ENCODE measurements at places on chromosomes 12 and 14.

- no peak for DNase-seq
Observed at GRCh38 chr12:46455648-46456352, 83.2 kb upstream of the SLC38A2 start.

GRCh38 chr14:68401855-68402254 is 391.0 kb downstream of the ZFP36L1 start:
- DNase-seq = no peak

DNA sequence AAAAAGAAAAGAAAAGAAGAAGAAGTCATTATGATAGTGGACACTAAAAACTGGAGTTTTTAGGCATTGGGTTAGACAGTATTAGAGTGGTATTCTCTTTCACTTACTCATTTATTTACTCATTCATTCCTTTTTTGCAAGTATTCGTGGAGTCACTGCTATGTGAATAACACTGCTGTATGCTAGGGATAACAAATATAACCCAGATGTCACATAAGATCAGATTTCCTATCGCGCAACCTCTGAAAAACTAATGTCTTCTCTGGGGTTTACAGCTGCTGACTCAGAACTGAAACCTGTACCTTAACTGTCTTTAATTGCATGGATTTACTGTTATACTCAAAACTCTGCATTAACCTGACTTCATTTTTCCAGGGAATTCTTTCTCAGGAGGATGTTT is 353.7 kb downstream of the LRIG3 start:
- no peak for DNase-seq

DNA sequence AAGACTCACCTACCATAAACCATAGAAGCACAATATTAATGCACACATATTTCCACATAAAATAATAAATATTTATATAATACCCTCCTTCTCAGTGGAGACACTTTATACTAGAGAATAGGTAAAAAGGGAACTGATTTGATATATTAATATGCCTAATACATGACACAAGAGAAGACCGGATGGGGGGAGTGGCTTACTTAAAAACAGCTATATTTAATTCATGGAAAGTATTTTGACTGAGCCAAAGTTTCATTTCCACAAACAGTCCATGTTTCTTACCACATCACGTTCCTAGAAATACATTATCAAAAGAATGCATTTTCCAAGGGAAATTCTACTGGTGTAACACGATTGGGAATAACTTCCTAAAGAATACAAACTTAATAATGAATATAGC is 63.4 kb downstream of the ITPR2 start:
- no peak for DNase-seq

DNA sequence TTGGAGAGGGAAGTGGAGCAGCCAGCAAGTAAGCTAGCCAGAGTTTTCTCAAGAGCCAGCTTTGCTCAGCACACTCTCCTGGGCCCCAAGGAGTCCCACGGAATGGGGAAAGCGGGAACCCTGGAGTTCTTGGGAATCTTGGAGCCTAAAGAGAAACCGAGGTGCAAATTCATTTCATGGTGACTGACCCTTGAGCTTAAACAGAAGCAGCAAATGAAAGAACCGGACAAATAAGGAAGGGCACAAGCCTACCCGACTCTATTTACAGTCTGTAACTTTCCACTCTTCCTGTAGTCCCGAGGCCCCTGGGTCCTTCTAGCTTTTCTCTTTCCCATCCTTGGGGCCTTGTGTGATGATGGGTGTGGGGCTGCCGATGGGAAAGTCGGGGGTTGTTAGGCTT is 18.1 kb upstream of the TIGAR start:
- no peak for DNase-seq

GRCh38 chr12:42482041-42482747 is 107.4 kb downstream of the PRICKLE1 start:
- DNase-seq = no peak

DNA sequence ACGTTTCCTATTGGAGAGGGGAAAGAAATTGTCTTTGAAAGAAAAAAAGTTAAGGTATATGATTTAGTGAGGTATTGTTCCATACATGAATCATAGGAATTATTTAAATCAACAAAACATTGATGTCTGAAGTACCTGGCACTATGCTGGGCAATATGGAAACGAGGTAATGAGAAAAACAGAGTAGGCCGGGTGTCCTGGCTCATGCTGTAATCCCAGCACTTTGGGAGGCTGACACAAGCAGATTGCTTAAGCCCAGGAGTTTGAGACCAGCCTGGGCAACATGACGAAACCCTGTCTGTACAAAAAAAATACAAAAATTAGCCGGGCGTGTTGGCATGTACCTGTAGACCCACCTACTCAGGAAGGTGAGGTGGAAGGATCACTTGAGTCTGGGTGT is 45.9 kb downstream of the AEBP2 start:
- no peak for DNase-seq

- DNase-seq = no peak
Observed at GRCh38 chr14:96614481-96614881, 112.3 kb downstream of the PAPOLA start.

- no peak for DNase-seq
Observed at GRCh38 chr12:47274760-47275159, 195.0 kb upstream of the AMIGO2 start.

GRCh38 chr12:125300249-125300648 is 235.0 kb downstream of the AACS start:
- DNase-seq = no peak

DNA sequence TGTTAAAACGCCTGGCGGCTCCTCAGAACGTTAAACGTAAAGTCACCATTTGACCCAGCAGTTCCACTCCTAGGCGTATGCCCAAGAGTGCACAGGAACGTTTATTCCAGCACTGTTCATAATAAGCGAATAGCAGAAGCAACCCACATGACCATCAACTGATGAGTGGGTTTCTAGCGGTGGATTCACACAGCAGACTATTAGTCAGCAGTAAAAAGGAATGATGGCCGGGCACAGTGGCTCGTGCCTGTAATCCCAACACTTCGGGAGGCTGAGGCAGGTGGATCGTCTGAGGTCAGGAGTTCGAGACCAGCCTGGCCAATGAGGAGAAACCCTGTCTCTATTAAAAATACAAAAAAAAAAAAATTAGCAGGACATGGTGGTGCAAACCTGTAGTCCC is 22.4 kb upstream of the FBRSL1 start:
- DNase-seq = no peak

DNA sequence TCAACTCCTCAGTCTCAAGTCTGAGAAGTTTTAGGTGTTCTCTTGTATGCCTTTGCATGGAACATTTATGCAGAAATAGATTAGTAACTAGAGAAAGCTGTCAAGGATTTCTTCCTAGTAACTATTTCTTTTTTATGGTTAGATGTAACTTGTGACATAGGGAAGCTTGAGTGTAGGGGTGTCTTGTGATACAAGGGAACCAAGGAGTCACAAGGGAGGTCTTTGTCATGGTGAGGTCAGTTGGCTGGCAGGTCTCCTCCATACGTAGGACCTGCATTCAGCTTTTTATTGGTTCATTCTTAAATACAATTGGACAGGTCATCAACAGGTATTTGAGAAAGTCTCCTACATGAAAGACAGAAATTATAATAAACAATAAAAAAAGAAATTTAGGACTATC is 394.0 kb upstream of the CCDC196 start:
- DNase-seq = no peak

- DNase-seq = no peak
Observed at GRCh38 chr14:68616221-68616902, 176.5 kb downstream of the ZFP36L1 start.

DNA sequence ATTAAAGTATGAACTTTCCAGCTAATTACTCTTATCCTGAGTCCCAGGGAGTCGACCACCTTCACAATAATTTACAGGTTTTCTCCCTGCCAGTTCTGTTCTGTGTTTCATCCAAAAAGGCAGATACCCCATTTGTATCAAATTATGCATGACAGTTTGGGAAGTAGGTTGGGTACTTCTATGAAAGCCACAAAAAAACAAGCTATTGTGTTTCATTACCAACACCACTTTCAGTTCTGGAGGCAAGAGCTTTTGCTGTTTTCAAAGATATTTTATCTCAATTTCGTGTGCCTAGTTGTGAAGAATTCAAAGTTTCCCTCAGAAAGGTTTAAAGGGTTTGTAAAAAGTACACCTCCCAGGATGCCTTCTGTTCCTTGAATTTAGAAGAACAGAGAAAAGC is 557.4 kb downstream of the FLRT2 start:
- no peak for DNase-seq

DNA sequence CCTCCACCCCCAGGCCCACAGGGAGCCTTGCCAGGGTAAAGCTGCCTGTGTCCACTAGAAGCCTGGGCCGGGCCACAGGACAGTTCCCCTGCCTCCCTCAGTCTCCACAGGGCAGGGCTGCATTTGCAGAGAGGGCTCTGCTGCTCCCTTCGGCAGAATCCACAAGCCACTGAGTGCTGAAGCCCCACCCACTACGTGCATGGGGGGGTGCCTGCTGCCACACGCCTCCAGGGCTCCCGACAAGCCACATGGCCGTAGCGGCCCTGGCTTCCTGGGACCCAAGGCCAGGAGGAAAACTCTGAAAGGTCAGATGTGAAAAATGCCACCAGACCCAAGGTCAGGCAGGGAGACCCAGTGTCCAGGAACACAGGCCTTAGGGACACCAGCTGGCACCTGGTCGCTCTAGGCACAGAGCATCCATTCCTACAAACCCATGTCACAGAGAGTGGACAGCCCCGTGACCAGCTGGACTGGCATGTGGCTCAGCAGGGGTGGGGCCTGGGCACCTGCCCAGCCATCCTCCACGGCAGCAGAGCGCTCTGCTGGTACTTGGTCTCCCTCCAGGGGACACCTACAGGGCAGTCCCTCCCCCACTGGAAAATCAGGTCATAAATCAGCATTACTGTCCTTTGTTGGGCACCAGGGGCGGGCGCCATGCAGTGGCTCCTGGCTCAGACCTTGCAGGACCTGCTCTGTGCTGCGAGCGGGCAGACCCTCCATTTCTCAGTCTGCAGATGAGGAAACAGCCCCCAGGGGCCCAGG is 42.9 kb downstream of the CCDC85C start:
- DNase-seq = no peak

DNA sequence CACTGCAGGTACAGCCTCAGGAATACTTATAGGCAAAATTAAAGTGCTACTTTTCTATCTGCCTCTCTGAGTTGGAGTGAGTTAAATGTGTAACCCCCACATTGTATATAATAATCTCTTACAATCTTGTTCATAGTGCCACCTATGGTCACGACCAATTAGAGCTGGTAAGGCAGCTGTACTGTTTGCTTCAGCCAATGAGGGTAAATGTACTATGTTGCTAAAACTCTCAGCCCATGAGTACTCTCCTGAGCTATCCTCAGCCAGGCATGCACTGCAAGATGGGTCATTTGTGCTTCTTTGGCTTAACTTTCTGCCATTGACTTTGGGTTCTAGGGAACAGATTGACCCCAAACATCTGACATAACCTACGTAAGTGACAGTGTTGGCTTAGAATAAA is 15.0 kb upstream of the MDM2 start:
- DNase-seq = no peak

- DNase-seq = no peak
Observed at GRCh38 chr14:59698793-59699192, 122.2 kb upstream of the CCDC175 start.

DNA sequence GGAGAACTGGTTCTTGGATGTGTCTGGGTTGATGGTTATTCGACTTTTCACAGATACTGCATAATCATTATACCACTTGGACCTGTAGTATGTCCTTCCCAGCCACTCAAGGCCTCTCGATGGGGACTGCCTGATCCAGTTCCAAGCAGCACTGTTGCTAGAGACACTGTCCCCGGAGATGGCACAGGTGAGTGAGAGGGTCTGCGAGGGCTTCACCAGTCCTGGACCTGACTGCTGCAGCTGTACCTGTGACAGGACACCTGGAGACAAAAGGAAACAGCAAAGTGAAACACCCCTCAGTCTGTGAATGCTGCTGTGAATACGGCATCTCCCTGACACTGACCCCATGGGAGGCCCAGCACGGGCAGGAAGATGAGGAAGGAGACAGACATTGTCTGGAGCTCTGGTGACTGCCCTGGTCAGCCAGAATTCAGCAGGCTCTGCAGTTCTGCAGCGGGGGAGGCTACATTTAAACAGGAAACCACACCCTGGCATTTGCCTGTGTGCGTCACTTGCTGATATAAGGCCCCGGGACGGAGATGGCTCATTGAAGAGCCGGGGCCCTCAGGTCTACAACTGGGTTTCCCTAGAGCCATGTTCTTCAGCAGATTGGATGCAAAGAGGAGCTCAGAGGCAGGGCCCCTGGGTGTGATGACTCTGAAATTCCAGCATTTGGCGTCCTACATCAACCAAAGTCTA is 413.6 kb downstream of the TMEM121 start:
- no peak for DNase-seq

DNA sequence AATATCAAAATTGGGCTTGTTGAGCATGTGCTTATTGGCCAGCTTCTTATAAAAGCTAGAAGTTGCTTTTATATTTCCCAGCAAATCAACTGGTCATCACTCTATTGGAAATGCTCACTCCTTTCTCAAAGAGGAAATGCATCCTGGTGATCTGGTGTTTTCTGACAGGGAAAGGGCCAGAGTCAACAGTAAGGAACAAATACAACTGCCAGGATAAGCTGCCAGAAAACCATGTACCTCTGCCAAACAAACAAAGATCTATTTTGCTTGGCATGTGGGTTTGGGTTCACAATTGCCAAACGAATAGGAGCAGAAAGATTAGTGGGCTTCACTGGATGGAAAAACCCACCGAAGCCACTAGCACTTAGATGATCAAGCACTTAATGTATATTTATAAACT is 126.9 kb upstream of the PDZRN4 start:
- no peak for DNase-seq

- no peak for DNase-seq
Observed at GRCh38 chr14:95575840-95576473, 41.1 kb downstream of the GLRX5 start.

GRCh38 chr14:72605921-72606220 is 288.0 kb downstream of the DPF3 start:
- no peak for DNase-seq

GRCh38 chr14:103341250-103342129 is 7.5 kb downstream of the EIF5 start:
- no peak for DNase-seq

DNA sequence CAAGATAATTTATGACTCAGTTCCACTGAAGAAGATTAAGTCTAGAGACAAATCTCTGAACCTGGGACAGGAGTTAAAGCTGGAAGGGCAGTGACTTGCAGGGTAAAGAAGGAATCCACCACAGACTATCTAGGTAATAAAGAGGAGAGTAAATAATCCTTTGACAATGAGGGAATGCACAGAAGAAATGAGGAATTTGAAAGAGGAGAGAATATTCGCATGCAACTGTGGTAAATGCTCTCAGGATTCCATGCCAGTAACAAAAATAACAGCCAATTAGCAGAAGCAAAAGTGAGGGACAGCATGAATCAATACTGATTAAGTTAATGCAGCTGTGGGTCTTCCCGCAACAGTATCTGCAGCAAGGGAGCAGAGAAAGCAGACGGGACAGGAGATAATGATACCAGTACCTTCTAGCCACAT is 77.0 kb downstream of the KITLG start:
- no peak for DNase-seq

DNA sequence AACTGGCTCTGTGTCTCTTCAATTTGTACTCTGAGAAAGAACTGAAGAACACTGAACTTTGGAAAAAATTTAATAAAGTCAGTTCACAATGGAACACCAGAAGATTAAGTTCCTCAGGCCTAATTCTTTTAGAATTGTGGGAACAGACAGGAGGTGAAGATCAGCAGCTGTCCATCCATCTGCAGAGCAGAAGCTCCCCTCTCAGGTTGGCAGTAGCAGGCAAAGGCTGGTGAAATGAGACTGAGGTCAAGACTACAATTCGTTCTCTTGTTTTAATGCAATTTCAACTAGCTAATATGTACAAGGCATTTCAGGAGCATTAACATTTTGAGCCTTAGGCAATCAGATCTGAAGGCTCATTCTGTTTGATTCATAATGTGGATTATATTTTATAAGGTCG is 10.3 kb upstream of the TRHDE start:
- DNase-seq = no peak

Data from stimulated activated CD8-positive, alpha-beta memory T cell treated with anti-CD3 and anti-CD28 coated beads, Interleukin-7, amount 100 ng/mL, for 1 hour (primary cell).